Stimulated activated CD4-positive, alpha-beta T cell treated with anti-CD3 and anti-CD28 coated beads, Interleukin-4, amount 100 ng/mL, for 48 hours (primary cell): ENCODE measurements at places on chromosomes 1 and 21.

GRCh38 chr1:53265581-53265980 lies 27.3 kb upstream of the MAGOH start:
- no peak for DNase-seq

- DNase-seq = no peak
Observed at GRCh38 chr1:193264313-193265065, 78.1 kb upstream of the B3GALT2 start.

GRCh38 chr1:109484519-109484975 lies 842 bp downstream of the ATXN7L2 start:
- no peak for DNase-seq

DNA sequence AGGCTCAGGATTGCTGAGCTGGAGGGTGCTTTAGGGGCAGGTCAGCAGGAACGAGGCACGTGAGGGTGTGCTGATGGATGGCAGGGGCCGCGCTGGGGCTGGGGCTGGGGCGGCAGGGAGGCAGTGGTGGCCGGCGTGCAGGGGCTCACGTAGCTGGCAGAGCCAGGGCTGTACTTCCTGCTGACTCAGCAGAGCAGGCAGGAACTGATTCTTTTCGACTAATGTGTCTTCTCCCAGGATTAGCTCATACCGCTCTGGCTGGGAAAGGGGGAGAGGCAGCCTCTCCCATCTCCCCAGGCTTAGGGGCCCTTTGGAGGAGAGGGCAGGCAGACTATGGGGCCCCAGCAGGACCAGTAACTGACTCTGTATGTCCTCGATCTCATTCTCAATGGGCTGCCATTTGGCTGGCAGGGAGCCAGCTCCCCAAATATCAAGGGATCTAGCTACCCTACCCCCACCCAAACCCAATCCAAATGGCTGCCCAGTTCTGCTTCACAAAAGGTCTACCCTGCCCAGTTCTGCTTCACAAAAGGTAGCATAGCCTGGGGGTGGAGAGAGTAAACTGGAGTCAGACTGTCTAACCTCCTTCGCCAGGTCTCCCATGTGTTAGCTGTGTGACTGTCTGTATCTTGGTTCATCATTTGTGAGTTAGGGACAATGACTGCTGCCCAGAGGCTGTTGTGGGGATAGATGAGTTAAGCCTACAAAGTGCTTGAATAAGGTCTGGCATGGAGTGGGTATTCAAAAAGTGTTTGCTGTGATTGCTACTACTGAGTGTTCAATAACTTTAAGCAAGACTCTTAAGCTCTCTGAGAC lies 100.1 kb upstream of the SLC2A1 start:
- peak; percentile 24 for DNase-seq

DNA sequence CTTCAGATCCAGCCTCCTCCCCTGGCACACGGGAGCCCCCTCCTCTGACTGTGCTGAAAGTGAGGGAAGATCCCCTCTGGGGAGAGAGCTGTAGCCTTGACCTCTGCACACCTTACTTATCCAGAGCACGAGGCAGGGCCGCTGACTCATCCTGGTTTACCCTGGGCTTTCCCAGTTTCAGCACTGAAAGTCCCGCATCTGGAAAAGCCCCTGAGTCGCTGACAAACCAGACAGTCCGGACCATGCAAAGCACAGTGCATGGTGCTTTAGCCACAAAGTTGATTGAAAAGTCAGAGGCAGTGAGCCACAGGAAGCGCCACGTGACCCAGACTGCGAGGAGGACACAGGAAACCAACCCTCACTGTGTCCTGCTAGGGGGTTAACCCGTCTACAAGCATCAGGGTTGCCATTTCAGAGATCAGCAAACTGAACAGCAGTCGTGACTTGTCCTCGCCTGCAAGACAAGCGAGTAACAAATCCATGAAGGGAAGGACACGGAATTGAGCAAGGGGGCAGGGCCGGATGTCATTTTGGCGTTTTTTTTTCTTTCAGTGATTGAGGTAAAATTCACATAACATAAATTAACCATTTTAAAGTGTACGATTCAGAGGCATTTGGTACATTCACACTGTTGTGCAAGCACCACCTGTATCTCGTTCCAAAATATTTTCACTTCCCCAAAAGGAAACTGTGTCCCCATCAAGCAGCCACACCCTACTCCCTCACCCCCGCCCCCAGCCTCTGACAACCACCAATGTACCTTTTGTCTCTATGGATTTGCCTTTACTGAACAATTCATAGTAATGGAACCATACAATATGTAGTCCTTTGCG lies 19.9 kb upstream of the IFNGR2 start:
- DNase-seq = peak; percentile 44

GRCh38 chr1:44312399-44313196 lies 42.5 kb downstream of the ERI3 start:
- DNase-seq = no peak

DNA sequence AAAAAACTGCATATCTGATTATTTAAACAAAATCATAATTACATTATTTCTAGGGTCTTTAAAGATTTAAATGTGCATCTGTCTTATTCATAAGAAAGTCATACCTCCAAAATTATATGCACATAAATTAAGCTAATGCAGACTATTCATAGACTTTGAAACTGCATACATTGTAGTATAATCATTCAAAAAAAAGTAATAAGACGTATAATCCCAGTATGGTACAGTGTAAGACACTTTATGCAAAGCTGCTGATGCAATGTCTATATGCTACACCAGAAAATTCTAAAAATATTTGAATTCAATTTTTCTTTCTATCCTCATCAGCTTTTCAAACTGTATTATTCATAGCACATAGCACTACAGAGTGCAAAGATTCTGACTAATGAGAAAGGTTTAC lies 22.0 kb downstream of the BRINP3 start:
- DNase-seq = no peak

DNA sequence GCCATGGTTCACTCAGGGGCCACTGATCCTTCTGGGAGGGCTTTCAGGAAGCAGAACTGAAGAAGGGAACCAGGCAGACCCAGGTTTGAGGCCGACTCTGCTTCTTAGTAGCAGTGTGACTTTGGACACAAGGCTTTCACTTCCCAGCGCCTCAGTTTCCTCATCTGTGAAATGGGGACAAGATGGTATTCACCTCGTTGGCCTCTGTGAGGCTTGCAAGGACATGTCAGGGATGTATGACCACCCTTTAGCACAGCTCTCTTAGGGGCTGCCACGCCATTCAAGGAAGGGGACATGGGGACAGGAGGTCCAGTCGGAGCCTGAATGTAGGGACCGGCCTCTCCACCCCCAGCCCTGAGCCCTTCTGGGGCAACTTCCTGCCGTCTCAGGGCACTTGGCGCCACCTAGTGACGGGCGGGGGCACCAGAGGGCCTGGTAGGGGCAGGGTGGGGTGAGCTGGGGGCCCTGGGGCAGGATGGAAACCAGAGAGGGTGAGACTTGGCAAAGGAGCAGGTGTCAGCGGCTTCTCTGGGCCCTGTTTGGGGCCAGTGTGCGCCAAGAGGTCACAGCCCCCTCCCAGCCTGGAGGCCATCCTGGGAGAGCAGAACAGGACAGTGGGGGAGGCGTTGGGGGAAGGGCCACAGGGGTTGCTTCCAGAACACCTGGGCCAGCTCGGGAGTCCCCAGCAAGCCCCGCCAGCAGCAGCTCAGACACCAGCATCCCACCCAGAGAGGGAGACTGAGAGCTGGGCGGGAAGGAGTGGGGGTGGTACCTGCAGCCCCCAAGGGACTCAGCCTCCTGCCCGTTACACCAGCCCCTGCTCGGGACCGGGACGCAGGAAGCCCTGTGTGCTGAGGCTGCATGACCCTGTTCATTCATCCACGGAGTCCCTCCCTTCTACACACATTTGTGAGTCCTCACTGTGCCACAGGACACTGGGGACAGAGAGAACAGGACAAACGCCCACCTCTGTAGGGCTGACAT lies 102.5 kb upstream of the TARDBP start:
- peak; percentile 64 for DNase-seq

DNA sequence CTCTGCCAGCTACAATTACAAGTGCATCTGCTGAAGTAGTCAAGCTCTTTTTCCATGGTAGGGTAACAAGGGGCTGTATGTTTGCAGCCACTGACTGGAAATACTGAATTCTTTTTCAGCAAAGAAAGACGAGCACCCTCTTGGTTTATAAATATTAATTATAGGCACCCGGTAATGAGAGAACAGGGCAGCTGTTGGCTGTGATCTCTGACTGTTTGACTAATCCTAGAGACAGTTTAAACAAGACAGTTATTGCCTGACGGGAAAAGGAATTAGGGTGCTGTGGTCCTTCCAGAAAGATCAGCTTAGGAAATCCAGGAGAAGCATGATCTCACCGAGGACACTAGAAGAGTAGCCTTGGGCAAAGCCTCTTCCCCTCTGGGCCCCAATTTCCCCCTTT lies 183.7 kb upstream of the ZC3H12A start:
- DNase-seq = no peak

DNA sequence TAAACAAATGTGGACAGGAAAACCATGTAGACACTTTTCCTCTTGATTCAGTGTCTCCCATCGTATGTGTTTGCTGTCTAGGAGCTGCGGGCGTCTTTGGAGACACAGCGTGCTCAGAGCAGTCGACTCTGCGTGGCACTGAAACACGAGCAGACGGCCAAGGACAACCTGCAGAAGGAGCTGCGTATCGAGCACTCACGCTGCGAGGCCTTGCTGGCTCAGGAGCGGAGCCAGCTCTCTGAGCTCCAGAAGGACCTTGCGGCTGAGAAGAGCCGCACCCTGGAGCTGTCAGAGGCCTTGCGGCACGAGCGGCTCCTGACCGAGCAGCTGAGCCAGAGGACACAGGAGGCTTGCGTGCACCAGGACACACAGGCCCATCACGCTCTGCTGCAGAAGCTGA lies 27.2 kb upstream of the DIP2A start:
- no peak for DNase-seq

- no peak for DNase-seq
Observed at GRCh38 chr1:193105821-193106177, 585 bp upstream of the GLRX2 start.
